ENCODE measurements at places on chromosomes 12 and 14.

DNA sequence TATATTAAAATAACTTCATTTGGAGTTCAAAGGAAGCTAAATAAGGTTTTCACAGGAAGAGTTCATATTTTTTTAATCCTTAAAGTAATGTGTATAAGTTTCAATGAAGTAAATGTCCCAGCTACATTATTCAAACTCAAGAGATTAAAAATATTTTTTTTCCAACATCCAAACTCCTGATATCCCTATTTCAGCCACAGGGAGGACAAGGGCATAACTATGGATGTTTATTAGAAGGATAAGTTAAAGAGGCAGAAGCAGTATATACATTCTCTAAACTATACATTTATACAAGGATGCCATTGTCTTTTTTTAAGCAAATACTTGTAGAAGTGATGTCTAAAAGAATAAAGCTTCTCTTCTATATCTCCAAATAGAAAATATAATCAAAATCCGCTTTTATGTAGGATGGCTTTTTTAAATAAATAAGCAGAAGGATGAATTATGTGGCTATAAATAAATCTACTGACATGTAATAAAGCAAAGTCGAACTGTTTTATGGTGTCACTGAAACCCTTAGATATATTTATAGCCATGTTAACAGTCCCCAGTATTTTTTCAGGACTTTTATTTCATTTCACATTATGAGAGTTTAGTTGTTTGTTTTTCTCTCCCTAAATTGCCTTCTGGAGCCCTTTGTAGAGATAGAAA, 936.5 kb downstream of the DIO2 start:
- no peak for DNase-seq

DNA sequence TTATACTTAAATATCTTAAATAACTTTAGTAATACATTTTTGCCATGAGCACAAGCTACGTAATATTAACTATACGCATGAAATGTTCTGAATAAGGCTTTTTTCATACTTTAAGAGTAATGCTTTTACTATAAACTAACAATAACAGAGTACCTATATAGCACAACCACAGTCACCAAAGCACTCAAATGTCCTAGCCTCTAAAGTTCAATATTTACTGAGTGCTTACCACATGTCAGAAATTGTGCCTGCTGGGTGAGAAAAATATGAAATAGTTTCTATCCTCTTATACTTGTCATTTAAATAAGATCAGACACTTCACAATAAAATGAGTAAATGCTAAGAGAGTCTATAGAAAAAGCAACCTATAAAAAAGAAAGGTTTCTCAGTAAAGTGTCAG, 83.1 kb downstream of the SH2B3 start:
- DNase-seq = no peak

- DNase-seq = no peak
These were observed 7.4 kb downstream of the TMEM120B start for GRCh38 chr12:121719926-121720414.

GRCh38 chr14:32399920-32400319, 70.8 kb downstream of the AKAP6 start:
- DNase-seq = no peak

GRCh38 chr12:89067421-89068187, 284.7 kb downstream of the DUSP6 start:
- DNase-seq = no peak

DNA sequence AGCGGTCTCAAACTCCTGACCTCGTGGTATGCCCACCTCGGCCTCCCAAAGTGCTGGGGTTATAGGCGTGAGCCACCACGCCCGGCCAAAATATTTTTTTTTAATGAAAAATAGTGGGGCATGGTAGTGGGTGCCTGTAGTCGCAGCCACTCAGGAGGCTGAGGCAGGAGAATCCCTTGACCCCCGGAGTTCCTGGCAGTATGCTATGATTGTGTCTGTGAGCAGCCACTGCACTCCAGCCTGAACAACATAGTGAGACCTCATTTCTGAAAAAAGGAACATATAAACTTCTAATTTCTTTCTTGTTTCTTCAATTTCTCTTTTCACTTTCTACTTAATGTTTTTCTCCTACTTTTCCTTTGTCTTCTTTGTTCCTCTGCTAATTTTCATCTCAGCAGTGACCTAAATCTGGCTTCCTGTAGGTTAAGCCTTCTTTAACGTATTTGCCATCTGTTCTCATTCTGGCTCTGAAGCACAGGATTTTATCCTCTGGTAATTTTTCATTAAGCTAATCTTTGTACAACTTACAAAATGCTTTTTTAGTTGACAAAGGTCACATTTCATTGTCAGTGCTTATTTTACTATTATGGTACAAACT, 4.5 kb upstream of the RPGRIP1 start:
- no peak for DNase-seq

DNA sequence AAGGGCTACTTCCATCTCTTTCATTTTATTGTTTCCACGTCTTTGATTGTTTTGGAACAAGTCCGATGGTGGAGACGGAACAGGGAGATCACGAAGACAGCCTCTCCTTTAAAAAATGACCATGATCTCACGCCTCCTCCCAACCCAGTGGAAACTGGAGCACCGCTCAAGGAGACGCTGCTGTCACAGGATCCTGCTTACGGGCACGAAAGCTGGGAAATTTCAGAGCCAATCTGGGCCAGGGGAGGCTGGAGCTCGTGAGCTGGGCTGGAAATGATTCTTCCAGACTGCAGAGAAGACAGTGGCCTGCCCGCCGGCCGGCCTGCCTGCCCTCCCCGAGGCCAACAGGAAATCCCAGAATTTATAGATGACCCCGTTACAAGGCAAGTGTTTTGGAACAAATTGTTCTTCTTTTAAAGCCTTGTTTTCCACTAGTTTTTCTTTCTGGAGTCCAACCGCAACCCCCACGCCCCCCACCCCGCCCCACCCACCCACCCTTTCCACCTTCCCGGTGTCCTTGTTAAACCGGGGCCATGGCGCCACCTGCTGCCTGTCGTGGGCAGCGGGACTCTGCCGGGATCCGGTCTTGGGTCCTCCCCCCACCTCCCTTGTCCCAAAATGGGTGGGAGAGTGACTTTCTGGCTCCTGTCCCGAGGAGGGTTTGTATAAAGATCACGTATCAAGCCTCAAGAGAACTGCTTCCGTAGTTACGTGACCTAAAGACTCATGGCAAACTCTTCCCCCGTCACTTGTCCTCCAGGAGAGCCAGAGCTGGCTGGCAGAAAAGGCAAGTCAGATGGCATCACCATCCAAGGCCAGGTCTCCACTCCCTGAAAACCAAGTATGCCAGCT, 40.3 kb downstream of the MAP1LC3B2 start:
- peak; percentile 93 for DNase-seq

DNA sequence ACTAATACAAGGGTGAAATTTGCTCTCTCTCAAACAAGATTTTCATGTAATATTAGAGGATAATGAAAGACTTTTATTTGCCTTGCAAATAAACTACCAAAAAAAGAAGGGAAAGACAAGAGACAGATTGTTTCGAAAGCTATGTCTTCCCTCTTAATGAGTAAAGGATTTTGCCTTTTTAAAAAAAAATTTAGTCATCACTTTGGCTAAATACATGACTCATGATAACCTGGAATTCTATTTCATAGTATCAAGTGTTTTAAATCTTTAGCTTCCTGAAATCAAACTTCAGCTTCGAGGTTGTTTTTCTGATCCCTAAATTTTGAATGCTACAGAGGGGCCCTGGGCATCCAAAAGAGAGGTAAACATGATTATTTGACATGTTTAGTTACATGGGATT, 144.4 kb downstream of the CCDC59 start:
- no peak for DNase-seq
